Stimulated activated CD4-positive, alpha-beta T cell treated with anti-CD3 and anti-CD28 coated beads, Interleukin-12 subunit alpha, Interleukin-12 subunit beta, amount 100 ng/mL, for 48 hours (primary cell): ENCODE measurements at places on chromosomes 2 and 18.

DNA sequence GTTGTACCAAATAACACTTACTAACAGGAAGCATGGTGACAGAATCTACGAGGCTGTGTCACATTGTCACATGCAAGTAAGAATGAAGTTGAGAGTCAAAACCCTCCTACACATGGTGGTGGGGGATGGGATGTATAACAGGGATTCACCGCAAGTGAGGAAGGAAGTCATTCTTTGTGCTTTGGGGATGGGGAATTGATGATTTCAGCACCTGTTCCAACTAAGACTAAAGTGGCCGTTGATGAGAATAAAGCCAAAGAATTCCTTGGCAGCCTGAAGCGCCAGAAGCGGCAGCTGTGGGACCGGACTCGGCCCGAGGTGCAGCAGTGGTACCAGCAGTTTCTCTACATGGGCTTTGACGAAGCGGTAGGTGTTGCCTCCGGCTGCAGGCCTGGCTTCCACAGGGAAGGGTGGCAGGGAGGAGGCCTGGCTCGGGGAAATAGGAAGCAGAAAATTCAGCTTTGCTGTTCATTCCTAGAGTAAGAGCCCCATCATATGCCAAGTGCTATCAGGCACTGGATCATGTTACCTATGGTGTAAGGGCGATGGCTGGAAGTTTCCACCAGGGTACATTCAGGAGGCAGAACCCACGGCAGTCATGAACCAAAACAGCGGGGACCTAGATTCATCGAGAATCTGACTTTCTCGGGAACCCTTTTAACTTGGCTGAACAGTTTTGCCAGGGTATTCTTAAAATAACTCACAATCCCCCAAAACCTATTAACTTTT, 120.3 kb downstream of the UXS1 start:
- DNase-seq: no peak

GRCh38 chr2:79649531-79649930, 136.7 kb downstream of the CTNNA2 start:
- DNase-seq: no peak

DNA sequence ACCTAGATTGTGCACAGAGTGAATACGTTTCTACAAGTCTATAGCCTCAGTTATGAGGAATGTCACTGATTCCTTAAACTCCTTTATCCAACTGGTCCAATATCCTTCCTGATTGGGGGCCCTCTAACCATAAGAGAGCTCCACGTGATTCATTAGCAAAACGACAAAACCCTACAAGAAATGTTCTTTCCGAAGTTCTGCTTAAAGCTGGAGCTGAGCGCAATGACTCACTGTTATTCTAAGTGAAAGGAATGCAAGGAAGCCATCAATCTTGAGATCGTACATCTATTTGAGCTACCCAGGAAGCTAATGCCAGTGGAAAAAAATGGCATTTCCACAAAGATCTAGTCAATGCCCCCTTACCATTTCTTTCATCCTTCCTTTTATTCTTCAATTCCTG, 354.9 kb upstream of the CDH20 start:
- no peak for DNase-seq

DNA sequence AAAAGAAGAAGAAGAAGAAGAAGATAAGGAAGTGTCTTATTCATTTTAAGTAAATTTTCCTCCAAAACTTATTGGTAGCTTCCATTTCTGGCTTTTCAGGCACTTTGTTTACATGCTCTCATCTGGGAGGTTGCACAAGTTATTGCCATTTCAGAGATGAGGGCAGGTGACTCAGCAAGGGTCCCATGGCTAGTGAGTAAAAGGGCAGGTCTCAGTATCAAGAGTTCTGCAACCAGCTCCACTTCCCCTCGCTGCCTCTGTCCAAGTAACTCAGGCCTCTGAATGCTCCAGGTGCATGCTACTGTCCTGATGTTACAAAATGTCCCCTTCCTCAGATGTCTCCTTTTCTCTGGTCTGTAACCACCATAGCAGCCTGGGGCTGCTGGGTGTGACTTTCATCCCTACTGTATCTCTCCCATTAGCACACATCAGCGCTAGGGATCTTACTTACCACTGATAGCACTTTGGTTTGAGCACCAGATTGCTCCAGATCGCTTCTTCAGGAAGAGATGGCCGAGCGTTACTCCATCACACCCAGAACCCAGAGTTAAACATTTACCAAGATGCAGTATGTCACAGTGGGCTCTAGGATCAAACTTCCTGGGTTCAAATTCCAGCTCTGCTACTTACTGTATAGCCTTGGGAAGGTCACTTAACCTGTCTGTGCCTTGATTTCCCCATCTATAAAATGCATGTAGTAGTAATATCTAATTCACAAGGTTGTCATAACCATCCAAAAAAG, 57.4 kb upstream of the LAPTM4A start:
- DNase-seq: no peak

GRCh38 chr2:239551206-239551605, 150.4 kb upstream of the HDAC4 start:
- no peak for DNase-seq

- DNase-seq: no peak
Observed at GRCh38 chr2:2046497-2046896, 284.6 kb downstream of the MYT1L start.

GRCh38 chr18:67239826-67240225, 276.7 kb downstream of the DSEL start:
- no peak for DNase-seq

DNA sequence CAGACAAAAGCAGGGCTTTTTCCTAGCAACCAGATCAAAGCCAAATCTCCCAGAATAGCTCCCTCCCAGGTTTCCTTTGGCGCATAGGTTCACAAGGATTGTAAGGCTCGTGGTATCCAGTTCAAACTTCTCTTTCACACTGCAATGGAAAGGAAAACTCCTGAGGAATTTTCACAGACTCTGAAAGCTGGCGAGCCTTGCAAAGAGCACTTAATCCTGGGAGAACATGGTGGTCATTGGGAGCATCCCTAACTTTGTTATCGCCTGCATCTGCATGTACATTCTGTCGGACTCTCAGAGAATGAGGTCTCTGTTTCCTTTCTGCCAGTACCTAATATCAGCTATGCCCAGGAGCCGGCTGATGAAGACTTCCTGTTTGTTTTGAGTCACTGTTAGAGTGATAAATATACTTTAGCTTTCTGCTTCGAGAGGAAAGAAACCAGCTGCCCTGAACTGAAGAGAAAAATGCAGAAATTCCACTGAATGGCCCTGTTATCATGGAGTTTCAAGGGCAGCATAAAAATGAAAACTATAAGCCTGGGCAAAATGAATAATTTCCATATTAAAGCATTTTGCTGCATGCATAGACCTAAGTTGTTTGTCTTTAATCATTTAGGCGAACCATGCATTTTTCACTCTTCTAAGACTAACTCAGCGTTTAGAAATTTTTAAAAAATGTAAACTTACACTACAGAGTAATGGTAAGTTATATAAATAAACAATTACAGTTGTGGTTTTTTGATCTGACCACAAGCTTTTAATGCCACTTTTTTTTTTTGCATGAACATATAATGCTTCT, 76.4 kb upstream of the ZEB2 start:
- DNase-seq: no peak

- DNase-seq: no peak
Observed at GRCh38 chr18:8657050-8657820, 48.0 kb downstream of the RAB12 start.

GRCh38 chr18:8221452-8221851, 387.8 kb upstream of the RAB12 start:
- no peak for DNase-seq

DNA sequence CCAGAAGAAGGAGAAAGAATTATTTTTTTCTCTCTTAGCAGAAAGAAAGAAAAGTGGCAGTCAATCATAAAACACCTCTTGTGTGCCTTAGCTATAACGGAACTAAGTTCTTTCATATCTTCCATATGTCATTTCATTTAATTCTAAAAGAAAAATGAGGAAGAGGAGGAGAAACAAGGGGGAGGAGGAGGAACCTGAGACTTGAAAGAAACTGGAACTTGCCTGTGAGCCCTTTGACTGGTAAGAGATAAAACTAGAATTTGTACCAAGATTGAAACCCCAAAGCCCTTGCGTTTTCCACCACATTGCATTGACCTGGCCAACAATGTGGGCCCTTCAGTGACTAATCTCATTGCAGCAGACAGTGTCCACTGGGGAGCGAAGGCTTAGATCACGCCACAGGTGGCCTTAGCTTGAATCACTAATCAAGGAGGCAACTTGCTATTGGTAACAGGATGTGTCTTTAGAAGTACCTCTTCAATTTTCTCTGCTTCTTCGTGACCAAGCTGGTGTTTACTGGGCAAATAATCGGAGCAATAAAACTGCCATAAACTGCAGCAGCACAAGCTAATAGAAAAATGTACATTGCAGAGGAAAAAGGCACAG, 307.9 kb downstream of the CLIP4 start:
- DNase-seq: no peak

DNA sequence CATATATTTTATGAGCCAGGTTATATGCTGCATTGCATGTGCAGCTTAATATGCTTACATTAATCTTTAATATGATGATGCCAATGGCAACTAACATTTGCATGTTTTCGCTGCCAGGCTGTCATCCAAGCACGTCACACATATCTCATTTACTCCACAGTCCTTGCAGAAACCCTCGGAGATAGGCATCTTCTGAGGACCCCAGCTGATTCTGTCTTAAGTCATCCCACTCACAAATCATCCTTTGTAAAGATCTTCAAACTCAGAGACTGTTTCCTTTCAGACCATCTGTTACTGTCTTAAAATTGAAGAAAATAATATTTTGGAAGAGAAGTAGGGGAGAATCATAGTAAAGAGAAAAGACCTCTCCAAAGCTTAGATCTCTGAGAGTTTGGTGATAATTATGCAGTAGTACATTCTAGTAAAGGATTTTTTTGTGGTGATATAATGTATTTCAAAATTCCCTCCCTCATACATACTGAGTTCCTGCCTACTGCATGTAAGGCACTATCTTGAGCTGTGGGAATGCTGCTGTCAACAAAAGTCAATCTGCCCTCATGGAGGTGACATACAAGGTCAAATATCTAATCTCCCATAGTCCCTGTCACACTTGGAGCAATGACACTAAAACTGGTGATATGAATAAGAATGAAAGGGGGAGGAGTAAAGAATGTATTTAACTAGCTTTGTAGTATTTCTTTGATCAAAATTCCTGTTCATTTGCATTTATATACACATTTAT, 11.0 kb downstream of the ITGA4 start:
- no peak for DNase-seq

DNA sequence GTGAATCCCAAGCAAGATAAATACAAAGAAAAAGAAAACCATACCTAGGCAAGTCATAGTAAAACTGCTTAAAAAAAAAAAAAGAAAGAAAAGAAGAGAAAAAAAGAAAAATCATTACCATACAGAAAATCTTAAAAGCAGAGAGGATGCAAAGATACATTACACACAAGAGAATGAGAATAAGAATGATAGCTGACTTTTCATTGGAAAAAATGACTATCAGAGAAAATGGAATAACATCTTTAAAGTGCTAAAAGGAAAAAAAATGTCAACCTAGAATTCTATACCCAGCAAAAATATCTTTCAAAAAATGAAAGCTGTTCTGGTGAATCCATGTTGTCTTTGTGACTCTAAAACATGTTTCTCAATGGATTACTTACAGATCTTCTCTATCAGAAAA, 66.2 kb downstream of the REEP1 start:
- DNase-seq: no peak

DNA sequence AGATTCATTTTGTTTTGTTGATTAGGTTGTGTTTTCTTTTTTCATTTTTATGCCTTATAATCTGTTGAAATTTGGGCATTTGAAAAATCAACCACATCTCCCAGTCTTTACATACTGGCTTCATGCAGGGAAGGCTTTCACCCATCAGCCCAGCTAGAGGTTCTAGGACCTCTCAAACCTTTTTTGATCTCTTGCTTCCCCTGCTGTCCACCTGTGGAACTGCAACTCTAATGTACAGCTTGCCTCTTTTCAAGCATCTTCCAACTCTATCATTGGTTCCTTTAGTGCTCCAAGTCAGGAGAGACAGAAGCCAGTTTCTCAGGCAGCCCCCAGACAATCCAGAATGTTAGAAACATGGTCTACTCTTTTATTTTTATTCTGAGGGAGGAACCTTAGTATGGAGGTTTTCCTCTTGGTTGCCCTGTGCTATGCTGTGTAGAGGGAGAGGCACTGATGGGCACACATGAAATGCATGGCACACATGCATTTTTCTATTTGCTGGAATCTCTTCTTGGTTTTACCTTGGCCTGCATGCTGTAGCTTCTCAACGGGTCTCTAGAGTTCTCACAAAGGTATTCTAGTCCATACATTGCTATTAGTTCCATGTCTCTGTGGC, 107.2 kb upstream of the L3MBTL4 start:
- no peak for DNase-seq
